ENCODE measurements at places on chromosomes 7 and 10.

GRCh38 chr7:95682913-95683312 lies 86.6 kb upstream of the PDK4 start:
- DNase-seq = no peak

DNA sequence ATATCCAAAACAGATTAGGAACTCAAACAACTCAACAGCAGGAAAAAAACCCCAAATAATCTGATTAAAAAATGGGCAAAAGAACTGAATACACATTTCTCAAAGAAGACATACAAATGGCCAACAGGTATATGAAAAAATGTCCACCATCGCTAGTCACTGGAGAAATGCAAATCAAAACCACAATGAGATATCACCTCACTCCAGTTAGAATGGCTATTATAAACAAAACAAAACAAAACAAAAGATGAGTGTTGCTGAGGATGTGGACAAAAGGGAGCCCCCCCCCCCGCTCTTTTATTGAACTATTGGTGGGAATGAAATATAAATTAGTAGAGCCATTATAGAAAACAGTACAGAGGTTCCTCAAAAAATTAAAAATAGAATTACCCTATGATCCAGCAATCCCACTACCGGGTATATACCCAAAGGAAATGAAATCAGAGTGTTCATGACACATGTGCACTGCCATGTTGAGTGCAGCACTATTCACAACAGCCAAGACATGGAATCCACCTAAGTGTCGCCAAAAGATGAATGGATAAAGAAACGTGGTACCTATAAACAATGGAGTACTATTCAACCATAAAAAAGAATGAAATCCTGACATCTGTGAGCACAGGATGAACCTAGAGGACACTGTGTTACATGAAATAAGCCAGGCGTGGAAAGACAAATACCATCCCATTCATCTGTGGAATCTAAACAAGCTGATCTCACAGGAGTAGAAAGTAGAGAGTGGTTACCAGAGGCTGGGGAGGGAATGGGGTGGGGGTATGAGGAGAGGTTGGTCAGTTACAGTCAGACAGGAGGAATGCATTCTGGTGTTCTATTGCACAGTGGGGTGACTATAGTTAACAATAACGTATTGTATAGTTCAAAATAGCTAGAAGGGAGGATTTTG lies 78.1 kb upstream of the RHEB start:
- peak; percentile 29 for DNase-seq

- DNase-seq = no peak
Measured at GRCh38 chr10:27344568-27345454, 104.2 kb upstream of the ACBD5 start.

DNA sequence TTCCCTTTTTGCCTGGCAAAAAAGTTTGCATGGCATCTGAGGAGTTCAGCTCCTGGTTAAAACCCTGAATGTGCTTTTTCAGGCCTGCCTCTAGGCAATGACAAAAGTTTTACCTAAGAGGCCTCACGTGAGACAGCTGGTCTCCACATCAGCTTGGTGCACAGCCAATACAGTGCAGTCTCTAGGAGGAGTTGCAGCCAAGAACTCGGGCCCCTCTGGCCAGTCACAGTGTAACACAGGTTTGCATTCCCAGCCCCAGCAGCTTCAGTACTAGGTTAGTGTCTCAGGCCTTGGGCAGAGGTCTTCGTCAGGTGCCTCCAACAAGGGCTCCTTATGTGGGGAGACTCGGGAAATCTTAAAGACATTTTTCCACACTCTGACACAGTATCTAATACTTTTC lies 771.7 kb downstream of the SORCS1 start:
- DNase-seq = no peak

DNA sequence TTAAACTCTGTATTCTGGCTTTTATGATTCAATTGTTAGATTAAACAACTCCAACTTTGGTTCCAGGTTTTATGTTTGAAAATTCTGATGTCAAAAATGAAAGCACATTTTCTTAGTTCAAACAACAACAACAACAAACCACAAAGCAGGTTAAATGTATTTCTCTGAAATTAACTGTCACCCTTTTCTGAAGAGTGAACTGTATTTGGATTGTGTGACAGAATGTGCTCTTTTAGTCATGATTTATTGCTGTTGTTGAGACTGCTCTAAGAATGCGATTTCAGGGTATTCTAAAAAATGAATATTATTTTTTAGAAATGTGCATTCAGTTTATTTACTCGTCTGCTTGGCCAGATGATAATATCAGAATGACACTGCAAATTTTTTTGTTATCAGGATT lies 144.1 kb downstream of the GNAI1 start:
- no peak for DNase-seq

DNA sequence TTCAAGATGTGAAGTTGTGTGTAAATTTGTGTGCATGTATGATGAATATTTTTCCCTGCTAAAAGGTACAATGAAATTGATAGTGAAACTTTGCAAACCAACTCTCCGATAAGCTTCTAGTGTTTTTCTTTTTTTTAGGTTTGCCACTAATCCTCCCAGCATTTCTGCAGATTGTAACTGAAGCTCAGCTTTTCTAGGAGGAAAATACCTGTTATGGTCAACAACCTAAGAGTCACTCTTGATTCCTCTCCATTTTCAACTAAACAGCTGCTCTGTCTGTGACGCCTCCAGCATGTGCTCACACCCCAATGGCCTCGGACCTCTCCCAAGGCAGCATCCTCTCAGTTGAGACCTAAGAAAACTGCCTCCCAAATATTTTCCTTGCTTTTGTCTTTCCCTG lies 406.2 kb downstream of the KCNMA1 start:
- DNase-seq = no peak

GRCh38 chr10:24701447-24701846 lies 22.2 kb downstream of the ARHGAP21 start:
- DNase-seq = no peak

- no peak for DNase-seq
Measured at GRCh38 chr7:75725306-75725705, 13.4 kb downstream of the HIP1 start.

GRCh38 chr10:113498997-113499396 lies 53.9 kb upstream of the HABP2 start:
- DNase-seq = no peak

GRCh38 chr10:103067484-103067883 lies 125.6 kb downstream of the NT5C2 start:
- DNase-seq = no peak

GRCh38 chr10:56142092-56142728 lies 218.8 kb downstream of the ZWINT start:
- no peak for DNase-seq

- no peak for DNase-seq
Measured at GRCh38 chr7:2866601-2867000, 22.5 kb upstream of the GNA12 start.

- DNase-seq = no peak
Measured at GRCh38 chr10:74307061-74307651, 156.1 kb downstream of the ADK start.

DNA sequence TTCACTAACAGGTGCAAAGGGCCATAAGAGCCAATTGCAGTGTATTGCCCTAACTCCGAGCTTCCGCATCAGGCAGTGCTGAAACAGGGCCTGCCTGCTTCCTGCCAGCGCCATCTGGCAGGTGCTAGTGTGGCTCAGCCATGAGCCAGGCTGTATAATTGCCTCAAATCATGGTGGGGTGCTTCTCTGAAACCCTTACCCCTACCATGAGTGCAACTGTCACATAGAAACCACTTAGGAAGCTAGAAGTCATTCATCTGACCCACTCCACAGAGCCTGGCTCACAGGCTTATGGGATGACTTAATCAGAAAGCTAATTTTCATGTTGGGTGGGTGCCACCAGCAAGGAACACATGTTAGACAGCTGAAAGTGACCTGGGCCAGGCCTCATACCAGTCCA lies 133.3 kb upstream of the LAMB4 start:
- no peak for DNase-seq

DNA sequence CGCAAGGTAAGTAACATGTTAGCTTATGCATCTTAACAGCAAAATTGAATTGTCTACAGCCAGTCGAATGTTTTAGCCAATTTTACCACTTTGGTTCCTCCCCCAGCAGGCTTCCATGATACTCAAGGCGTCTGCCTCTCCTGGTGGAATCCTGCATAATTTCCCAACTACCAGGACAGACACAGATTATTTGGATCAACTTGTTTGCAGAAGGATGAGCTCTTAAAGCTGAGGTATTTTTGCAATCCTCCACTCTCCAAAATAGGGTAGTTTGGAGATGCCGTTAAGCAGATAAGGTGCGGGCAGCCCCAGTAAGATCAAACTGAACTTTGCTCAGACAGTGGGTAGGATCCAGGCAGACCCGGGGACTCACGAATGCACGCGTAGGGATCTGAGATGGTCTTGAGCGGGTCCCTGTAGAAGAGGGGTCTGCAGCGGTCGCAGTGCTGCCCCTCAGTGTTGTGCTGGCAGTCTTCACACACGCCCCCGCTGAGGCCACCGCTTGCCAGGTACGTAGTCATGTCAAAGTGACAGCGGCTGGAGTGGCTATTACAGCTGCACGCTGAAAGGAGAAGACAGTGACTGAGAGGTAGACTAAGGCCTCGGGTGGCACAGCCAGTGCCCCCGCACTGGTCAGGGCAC lies 27.4 kb downstream of the LAMB4 start:
- no peak for DNase-seq

DNA sequence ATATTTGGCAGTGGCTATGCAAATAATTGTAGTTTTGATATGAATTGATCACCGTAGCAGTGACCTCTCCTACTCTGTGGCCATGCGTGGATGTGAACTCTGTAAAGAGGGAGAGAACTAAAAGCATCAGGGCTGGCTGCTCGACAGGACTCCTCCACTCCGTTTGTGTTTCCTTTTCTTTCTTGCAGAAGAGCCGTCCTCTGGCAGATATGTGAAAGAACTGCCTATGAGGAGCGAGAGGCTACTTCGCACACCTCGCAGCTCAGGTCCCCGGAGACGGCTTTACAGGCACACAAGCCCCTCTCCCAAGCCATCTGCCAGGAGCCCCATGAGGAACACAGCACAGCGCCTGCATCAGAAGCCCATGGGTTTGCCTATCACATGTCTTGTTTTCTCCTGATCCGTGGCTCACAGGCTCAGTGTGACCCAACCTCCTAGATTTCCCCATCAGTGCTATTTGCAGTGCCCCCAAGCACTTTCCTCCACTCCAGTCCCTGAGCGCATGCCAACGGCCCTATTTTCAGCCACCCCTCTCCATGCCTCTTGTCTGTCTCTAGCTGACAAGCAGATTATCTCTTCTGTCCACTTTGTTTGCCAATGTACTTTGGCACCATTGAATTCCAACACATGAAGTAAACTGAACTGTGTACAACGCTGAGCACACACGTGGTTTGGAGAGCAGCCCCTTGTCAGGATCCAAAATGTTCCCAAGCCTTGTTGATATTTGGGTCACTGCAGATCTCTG lies 164.3 kb upstream of the AKR1E2 start:
- DNase-seq = peak; percentile 78

GRCh38 chr7:105015390-105015965 lies 1.5 kb downstream of the KMT2E start:
- DNase-seq = no peak

GRCh38 chr10:26969145-26969926 lies 108.6 kb upstream of the ABI1 start:
- DNase-seq = no peak

GRCh38 chr7:128800567-128800966 lies 8.8 kb downstream of the CCDC136 start:
- DNase-seq = no peak

- no peak for DNase-seq
Measured at GRCh38 chr10:18000601-18001000, 48.9 kb downstream of the SLC39A12 start.

GRCh38 chr10:996031-996430 lies 7.8 kb downstream of the GTPBP4 start:
- no peak for DNase-seq
